Naive thymus-derived CD4-positive, alpha-beta T cell (primary cell): ENCODE measurements at places on chromosomes 6 and 20.

DNA sequence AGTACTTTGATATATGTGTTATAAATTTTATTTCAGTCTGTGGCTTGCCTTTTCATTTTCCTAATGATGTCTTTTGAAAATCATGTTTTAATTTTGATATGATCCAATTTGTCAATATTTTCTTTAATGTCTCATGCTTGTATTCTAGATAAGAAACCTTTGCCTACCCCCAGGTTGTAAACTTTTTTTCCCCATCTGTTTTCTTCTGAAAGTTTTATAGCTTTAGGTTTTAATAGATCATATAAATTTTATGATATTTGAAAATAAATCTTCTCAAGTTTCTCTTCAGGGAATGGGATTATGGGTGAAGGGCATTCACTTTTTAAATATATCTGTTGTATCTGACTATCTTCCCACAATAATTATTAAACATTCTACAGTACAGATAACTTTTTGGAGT lies 66.7 kb downstream of the SESN1 start:
- H3K4me3 ChIP-seq = no peak overlapping the region
- peaks cover 6% of the 10 kb centered on the region for H3K4me1 ChIP-seq
- no peaks in the 10 kb centered on the region for H3K27me3 ChIP-seq
- no peak overlapping the region for H3K27ac ChIP-seq
- H3K36me3 ChIP-seq = no peaks in the 10 kb centered on the region

- DNase-seq = no peak
- H3K27me3 ChIP-seq = no peaks in the 10 kb centered on the region
- no peaks in the 10 kb centered on the region for H3K36me3 ChIP-seq
- H3K4me3 ChIP-seq = no peak overlapping the region
- H3K4me1 ChIP-seq = no peaks in the 10 kb centered on the region
These were observed 204.3 kb upstream of the PRSS16 start for GRCh38 chr6:27043244-27043643.

- DNase-seq = no peak
- no peak overlapping the region for H3K4me3 ChIP-seq
- no peaks in the 10 kb centered on the region for H3K27me3 ChIP-seq
- no peaks in the 10 kb centered on the region for H3K36me3 ChIP-seq
These were observed 23.7 kb downstream of the STX11 start for GRCh38 chr6:144174006-144174405.

GRCh38 chr6:116238083-116238482 lies 15.8 kb downstream of the TSPYL4 start:
- no peak for DNase-seq
- H3K36me3 ChIP-seq = peaks cover 5% of the 10 kb centered on the region
- H3K27ac ChIP-seq = no peak overlapping the region
- no peaks in the 10 kb centered on the region for H3K27me3 ChIP-seq
- no peaks in the 10 kb centered on the region for H3K4me1 ChIP-seq
- H3K4me3 ChIP-seq = no peak overlapping the region

- H3K36me3 ChIP-seq = no peaks in the 10 kb centered on the region
- no peaks in the 10 kb centered on the region for H3K27me3 ChIP-seq
- DNase-seq = no peak
- no peak overlapping the region for H3K27ac ChIP-seq
These were observed 9.0 kb downstream of the MYO6 start for GRCh38 chr6:75758061-75758460.

GRCh38 chr20:54468082-54468481 lies 7.3 kb upstream of the DOK5 start:
- no peaks in the 10 kb centered on the region for H3K4me1 ChIP-seq
- H3K36me3 ChIP-seq = no peaks in the 10 kb centered on the region
- H3K27me3 ChIP-seq = no peaks in the 10 kb centered on the region
- no peak overlapping the region for H3K4me3 ChIP-seq
- no peak overlapping the region for H3K27ac ChIP-seq

- H3K27ac ChIP-seq = no peak overlapping the region
- H3K36me3 ChIP-seq = no peaks in the 10 kb centered on the region
- no peak overlapping the region for H3K4me3 ChIP-seq
- no peaks in the 10 kb centered on the region for H3K4me1 ChIP-seq
- peaks cover 2% of the 10 kb centered on the region for H3K27me3 ChIP-seq
- no peak for DNase-seq
These were observed 896.8 kb downstream of the C6orf118 start for GRCh38 chr6:164412566-164412965.

GRCh38 chr6:5082487-5083306 lies 2.4 kb upstream of the PPP1R3G start:
- H3K4me3 ChIP-seq = no peak overlapping the region
- H3K36me3 ChIP-seq = no peaks in the 10 kb centered on the region
- no peaks in the 10 kb centered on the region for H3K27me3 ChIP-seq
- H3K4me1 ChIP-seq = no peaks in the 10 kb centered on the region

GRCh38 chr6:30875244-30876038 lies 8.9 kb upstream of the DDR1 start:
- no peaks in the 10 kb centered on the region for H3K36me3 ChIP-seq
- no peaks in the 10 kb centered on the region for H3K27me3 ChIP-seq
- no peak overlapping the region for H3K27ac ChIP-seq
- DNase-seq = no peak

DNA sequence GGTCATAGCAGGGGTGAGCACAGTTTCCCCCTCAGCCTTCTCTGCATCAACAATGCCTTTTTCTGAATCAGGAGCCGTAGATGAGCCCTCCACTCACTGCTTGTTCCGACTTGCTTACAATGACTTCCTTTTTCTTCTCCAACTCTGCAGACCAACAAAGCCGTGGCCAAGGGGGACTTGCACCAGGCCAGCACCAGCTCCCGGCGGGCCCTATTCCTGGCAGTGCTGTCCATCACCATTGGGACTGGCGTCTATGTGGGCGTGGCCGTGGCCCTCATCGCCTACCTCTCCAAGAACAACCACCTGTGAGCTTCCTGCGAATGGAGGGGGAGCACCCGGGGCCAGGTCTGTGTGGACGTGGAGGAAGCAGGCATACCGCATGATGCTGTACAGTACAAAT lies 195.8 kb downstream of the SYNDIG1 start:
- no peaks in the 10 kb centered on the region for H3K27me3 ChIP-seq
- H3K4me1 ChIP-seq = no peaks in the 10 kb centered on the region
- H3K4me3 ChIP-seq = no peak overlapping the region
- H3K36me3 ChIP-seq = no peaks in the 10 kb centered on the region
- H3K27ac ChIP-seq = no peak overlapping the region

- H3K36me3 ChIP-seq = no peaks in the 10 kb centered on the region
- no peak overlapping the region for H3K4me3 ChIP-seq
- no peak for DNase-seq
- H3K27me3 ChIP-seq = no peaks in the 10 kb centered on the region
- peaks cover 38% of the 10 kb centered on the region for H3K4me1 ChIP-seq
- no peak overlapping the region for H3K27ac ChIP-seq
These were observed 43.6 kb downstream of the NCOA7 start for GRCh38 chr6:125834348-125834747.

DNA sequence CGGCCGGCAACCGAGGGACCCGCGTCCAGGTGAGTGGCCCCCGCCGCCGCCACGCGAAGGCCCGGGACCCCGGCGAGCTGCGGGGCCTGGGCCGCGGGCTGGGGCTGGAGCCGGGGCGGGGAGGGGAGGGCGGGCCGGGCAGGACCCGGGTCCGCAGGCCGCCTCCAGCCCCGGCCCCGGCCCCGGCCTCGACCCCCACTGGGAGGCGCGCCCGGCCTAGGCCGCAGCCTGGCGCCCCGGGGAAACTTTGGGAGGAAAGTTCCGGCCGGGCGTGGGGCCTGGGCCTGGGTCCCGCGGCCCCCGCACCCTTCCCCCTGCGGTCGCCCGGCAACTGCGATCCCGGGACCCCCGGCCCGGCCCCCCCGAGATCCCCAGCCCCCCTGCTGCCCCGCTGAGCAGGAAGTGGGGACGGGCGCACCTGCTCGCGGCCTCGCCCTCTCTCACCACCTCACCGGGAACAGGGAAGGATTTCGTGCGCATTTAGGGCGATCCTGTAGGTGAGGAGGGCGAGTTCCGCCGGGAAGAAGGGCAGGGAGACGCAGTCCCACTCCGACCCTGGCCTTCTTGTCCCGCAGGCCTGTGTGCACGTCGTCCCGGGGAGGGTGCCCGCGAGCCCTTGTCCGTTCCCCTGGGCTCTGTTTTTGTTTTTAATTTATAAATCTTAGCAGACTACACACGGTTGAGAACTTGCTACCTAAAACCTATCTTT lies 402 bp downstream of the OSBPL2 start:
- DNase-seq = no peak
- peak overlapping the region; percentile 79 for H3K27ac ChIP-seq
- H3K27me3 ChIP-seq = no peaks in the 10 kb centered on the region
- H3K4me1 ChIP-seq = peaks cover 22% of the 10 kb centered on the region
- peaks cover 19% of the 10 kb centered on the region for H3K36me3 ChIP-seq

DNA sequence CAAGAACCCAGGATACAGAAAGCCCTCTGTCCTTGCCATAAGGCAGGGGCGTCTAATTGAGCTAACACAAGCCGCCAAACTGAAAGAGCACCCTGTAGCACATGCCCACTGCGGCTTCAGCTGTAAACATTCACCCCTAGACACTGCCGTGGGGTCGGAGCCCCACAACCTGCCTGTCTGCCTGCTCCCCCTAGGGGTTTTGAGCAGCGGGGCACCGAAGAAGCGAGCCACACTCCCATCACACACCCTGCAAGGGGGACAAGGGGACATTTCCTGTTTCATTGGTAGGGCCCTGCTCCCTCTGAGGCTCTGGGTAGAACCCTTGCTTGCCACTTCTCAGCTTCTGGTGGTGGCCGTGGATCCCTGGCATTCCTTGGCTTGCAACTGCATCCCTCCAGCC lies 45.2 kb upstream of the BCLAF1 start:
- H3K36me3 ChIP-seq = no peaks in the 10 kb centered on the region
- no peak for DNase-seq
- H3K27me3 ChIP-seq = no peaks in the 10 kb centered on the region
- H3K4me1 ChIP-seq = no peaks in the 10 kb centered on the region
- H3K27ac ChIP-seq = no peak overlapping the region

GRCh38 chr20:8670207-8670892 lies 398.5 kb upstream of the PLCB4 start:
- H3K27ac ChIP-seq = no peak overlapping the region
- no peak overlapping the region for H3K4me3 ChIP-seq
- no peaks in the 10 kb centered on the region for H3K36me3 ChIP-seq

DNA sequence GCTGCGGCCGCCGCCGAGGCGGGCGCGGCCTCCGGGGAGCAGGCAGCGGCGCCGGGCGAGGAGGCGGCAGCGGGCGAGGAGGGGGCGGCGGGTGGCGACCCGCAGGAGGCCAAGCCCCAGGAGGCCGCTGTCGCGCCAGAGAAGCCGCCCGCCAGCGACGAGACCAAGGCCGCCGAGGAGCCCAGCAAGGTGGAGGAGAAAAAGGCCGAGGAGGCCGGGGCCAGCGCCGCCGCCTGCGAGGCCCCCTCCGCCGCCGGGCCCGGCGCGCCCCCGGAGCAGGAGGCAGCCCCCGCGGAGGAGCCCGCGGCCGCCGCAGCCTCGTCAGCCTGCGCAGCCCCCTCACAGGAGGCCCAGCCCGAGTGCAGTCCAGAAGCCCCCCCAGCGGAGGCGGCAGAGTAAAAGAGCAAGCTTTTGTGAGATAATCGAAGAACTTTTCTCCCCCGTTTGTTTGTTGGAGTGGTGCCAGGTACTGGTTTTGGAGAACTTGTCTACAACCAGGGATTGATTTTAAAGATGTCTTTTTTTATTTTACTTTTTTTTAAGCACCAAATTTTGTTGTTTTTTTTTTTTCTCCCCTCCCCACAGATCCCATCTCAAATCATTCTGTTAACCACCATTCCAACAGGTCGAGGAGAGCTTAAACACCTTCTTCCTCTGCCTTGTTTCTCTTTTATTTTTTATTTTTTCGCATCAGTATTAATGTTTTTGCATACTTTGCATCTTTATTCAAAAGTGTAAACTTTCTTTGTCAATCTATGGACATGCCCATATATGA lies 3.2 kb downstream of the MARCKS start:
- DNase-seq = no peak
- no peak overlapping the region for H3K4me3 ChIP-seq
- H3K27me3 ChIP-seq = peaks cover 41% of the 10 kb centered on the region

DNA sequence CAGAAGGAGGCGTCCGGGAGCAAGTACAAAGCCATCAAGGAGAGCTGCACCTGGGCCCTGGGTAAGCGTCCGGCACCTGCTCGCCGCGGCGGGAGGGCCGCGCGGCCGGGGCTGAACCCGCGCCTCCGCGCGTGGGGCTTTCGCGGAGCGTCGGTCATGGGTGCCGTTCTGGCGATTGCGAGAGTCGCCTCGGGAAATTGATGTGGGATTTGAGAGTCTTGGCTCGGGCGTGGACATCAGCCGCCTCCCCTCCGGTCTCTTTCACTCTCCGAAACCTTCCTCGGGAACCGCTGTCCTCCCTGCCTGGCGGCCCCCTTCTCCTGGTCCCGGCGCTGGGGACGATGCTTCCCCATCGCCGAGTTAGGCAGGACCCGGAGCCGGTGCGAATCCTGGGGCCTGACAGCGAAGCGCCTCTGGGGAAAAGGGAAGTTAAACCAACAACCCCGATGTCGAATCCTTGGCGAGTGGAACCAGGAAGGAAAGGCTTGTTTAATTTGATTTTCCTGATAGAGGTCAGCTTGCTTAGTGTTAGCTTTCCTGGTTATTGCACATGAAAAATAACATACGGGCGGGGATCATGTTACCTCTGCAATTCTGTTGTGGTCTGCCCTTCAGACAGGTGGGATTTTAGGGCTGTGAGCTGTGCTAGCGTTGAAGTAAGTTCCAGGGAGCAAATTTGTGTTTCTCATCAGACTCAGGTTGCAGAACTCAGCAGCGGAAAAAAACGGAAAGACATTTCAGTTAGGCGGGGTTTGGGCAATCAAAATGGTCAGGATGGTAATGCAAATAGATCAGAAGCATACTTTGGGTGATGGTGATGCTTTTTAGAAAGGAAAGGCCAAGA lies 594 bp downstream of the ARFGEF3 start:
- H3K36me3 ChIP-seq = no peaks in the 10 kb centered on the region
- H3K27me3 ChIP-seq = peaks cover 7% of the 10 kb centered on the region
- H3K4me3 ChIP-seq = peak overlapping the region; percentile 39
- H3K27ac ChIP-seq = no peak overlapping the region
- DNase-seq = no peak

- H3K36me3 ChIP-seq = no peaks in the 10 kb centered on the region
- peak overlapping the region; percentile 82 for H3K27ac ChIP-seq
- peak overlapping the region; percentile 83 for H3K4me3 ChIP-seq
- H3K27me3 ChIP-seq = no peaks in the 10 kb centered on the region
These were observed 92.8 kb upstream of the BTN3A2 start for GRCh38 chr6:26272171-26272637.

GRCh38 chr20:51420111-51420510 lies 122.4 kb downstream of the NFATC2 start:
- no peak for DNase-seq
- H3K27me3 ChIP-seq = no peaks in the 10 kb centered on the region
- no peaks in the 10 kb centered on the region for H3K4me1 ChIP-seq
- H3K27ac ChIP-seq = no peak overlapping the region
- H3K36me3 ChIP-seq = peaks cover 61% of the 10 kb centered on the region
- H3K4me3 ChIP-seq = no peak overlapping the region

- H3K27ac ChIP-seq = no peak overlapping the region
- no peaks in the 10 kb centered on the region for H3K27me3 ChIP-seq
- no peak for DNase-seq
- peaks cover 13% of the 10 kb centered on the region for H3K4me1 ChIP-seq
These were observed 87.2 kb downstream of the TNFAIP3 start for GRCh38 chr6:137954253-137954652.

GRCh38 chr6:156464100-156464878 lies 312.9 kb upstream of the ARID1B start:
- no peak overlapping the region for H3K27ac ChIP-seq
- H3K36me3 ChIP-seq = no peaks in the 10 kb centered on the region
- no peaks in the 10 kb centered on the region for H3K4me1 ChIP-seq
- no peak overlapping the region for H3K4me3 ChIP-seq
